ENCODE measurements at places on chromosomes 7 and 10.

DNA sequence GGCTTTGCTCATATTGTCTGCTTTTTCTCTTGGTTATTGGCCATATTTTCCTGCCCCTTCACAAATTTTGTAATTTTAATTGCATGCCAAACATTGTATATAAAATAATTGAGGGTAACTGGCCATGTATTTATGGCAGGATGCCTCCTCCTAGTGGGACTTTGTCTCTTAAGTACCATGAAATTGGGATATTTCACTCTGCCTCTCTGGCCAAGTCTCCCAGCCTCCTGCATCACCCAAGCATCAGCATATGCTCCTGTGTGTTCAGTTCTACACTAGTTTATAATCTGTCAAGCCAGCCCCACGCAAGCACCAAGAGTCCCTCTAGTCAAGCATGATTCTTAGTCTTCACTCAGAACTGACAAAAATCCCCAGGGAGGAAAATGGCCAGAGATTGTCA, 44.2 kb upstream of the FHIP2A start:
- no peak for DNase-seq

DNA sequence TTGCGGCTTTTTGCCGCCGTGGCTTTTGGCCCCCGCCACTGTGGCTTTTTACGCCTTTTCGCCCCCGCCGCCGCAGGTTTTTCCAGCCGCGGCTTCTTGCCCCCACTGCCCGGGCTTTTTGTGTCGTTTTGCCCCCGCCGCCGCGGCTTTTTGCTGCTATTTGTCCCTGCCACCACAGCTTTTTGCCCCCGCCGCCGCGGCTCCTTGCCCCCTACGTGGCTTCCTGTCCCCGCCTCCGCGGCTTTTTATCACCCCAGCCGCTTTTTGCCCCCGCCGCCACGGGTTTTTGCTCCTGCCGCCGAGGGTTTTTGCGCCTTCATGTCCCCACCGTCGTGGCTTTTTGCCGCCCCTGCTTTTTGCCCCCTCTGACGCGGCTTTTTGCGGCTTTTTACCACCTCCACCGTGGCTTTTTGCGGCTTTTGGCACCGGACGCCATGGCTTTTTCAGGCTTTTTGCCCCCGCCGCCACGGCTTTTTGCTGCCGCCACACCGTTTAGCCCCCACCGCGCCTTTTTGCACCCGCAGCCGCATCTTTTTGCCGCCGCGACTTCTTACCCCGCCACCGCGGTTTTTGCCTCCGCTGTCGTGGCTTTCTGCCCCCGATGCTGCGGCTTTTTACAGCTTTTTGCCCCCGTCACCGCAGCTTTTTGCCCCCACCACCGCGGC, 637.0 kb downstream of the ZNF716 start:
- no peak for DNase-seq

GRCh38 chr7:2025188-2025587, 207.6 kb downstream of the MAD1L1 start:
- DNase-seq: no peak

DNA sequence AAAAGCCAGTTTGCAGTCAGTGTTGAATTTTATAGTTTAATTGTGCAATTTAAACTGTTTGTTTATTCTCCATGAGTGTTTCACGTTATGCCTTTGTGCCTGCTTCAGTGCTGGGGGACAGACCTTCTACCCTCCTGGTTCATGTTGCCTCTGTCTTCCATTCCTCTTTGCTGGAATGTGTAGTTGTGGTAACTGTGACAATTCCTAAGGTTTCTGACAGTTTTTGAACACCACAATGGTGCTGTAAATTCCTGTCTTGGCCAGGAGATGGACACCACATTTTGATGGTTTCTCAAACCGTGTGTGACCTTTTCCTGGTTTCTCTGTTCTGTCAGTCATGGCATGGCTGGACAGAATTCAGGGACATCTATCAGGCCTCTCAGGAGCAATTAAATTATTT, 201.7 kb downstream of the BICC1 start:
- no peak for DNase-seq

DNA sequence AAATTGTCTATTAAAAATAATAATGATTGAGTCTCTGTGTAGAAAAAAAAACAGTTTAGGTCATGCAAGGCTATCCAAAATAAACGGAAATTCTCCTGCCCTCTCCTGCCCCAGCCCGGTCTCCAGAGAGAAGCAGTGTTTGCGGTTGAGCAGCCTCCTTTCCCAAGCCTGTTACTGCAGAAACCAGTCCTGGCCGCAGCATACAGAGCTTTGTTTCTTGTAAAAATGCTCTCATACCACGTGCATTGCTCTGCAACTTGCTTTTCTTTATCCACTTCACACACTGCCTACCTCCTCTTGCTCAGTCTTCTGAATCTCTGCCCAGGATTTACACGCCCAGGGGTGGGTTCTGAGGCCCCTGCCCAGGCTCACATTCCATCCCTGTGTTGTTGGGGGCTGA, 34.4 kb upstream of the CUL1 start:
- no peak for DNase-seq

- DNase-seq: no peak
These were observed 396.4 kb upstream of the STEAP1 start for GRCh38 chr7:89757910-89758309.

Measured in T-helper 9 cell (primary cell).